HuH-7 (cell line): ENCODE measurements at places on chromosomes 7 and 10.

GRCh38 chr7:117086788-117087187, 133.5 kb downstream of the ST7 start:
- no peak for DNase-seq

DNA sequence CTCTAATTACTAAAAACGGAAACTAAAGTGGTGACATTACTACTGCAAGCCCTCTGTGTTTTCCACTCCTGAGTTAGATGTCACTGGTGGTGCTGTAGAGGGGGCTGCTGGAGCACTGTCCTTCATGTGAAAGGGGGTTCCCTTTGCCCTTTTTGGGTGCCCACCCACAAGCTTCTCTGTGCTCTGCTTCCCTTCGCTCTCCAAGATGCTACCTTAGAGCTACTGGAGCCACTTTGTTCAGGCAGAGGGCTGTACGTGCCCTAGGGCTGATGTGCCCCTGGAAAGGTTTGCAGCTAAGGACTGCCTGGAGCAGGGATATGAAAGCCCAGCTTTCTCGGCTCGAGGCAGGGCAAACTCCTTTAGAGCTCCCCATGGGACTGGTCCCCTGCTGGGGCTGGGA, 28.3 kb downstream of the EMX2 start:
- no peak for DNase-seq

- no peak for DNase-seq
Measured at GRCh38 chr10:124050021-124051015, 43.1 kb downstream of the CHST15 start.

GRCh38 chr10:122140941-122141623, 130.0 kb upstream of the BTBD16 start:
- no peak for DNase-seq

DNA sequence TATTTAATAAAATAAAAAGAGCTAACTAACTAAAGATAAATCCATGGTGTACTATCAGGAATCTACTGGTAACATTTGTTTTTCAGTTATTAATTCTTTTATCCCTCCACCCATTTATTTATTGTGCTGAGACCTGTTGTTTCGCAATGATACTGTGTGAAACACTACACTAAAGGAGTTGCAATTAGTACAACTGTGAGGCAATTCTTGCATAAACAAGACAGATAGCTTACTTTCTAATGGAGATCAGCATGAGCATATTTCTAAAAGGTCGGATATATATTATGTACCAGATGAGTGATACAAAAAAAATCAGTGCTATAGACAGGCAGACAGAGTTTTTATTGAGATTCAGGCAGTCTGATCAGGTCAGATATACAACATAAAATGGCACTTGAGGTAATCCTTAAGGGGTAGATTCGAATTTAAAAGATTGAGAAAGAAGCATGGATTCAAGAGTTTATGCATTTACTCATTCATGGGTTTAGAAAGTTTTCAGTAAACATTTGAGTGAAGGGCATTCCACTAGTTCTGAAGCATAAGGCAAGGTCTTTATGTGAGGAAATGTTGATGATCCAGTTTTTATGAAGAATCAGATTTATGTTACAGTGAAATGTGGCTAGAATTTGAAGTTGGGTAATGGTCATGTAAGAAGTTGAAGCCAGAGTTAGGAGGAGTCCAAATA, 147.6 kb downstream of the POLR1F start:
- no peak for DNase-seq

DNA sequence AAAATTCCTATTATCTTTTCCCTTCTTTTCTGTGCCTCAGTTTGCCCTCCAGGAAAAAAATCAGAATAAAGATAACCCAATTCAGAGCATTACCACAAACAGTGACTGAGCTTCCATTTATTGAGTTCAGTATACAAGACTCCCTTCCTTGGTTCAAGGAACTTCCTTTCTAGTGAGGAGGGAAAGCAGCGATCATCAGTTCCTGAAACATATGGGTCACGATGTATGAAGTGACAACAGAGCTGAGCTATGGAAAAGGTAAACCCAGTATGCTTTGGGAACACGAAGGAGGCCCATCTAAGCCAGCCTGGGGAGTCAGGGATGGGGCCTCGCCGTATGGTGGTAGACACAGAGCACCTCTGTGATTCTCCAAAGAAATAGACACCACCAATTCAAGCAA, 15.8 kb downstream of the C10orf71 start:
- no peak for DNase-seq

- DNase-seq = no peak
Measured at GRCh38 chr7:140212100-140212881, 35.5 kb upstream of the KDM7A start.

- no peak for DNase-seq
Measured at GRCh38 chr7:125363873-125364272, 434.2 kb upstream of the POT1 start.

GRCh38 chr7:49014870-49015269, 90.5 kb downstream of the CDC14C start:
- DNase-seq = no peak

DNA sequence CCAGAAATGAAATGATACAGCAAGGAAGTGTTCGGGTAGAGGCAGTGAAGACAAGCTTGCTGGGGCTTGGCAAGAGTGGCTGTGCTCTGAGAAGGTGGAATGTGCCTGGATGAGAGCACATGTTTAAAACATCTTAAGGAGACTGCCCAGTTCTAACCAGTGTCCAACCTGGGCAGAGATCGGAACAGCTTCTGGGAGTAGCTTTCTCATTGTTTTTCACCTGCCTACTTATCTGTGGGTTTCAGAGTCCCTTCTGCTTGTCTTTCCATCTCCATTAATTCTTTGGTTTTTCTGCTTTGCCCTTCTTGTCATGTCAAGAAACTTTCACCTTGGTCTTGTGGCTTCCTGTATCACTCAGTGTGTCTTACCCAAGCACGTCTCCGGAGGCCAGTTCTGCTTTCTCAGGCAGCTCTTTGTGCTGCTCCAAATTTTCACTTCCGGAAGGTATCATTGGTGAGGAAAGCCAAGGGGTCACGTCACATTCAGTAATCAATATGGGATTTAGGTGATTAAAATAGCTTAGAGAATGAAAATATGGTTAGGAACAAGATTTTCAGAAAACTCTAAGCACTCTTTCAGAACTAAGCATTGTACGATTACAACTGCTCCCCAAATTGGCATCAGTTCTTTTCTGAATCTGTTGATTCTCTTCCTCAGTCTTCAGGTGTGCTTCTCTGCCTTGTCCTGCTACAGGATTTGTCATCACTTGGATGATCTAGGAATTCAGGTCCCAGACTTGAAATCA, 5.5 kb upstream of the LAMB4 start:
- DNase-seq = no peak
